GM23338 (cell line): ENCODE measurements at places on chromosomes 2 and 18. TPM values are rescaled to one million over a fixed set of nuclear protein-coding genes. Genes with fewer than 3 reads are reported as not detected.

Gene FOXI3
- 11.8 and 13.3 TPM in 2 replicates for total RNA-seq

Gene CAPN14
- 0.54 TPM in 1 of 2 replicates, not detected in the other for total RNA-seq

Gene MMADHC
- total RNA-seq: 135 and 147 TPM in 2 replicates

Gene EDAR
- not detected in 2 replicates for total RNA-seq

Gene TMEM163
- 0.85 and 1.1 TPM in 2 replicates for total RNA-seq

Gene CNDP1
- total RNA-seq: 0.03 TPM in 1 of 2 replicates, not detected in the other

Gene ATOH8
- 0.62 and 0.97 TPM in 2 replicates for total RNA-seq

Gene PRKAG3
- total RNA-seq: not detected in 2 replicates
